Prostate gland (tissue), 2 donors: ENCODE measurements at places on chromosomes 16 and 17. TPM values are rescaled to one million over a fixed set of nuclear protein-coding genes. Genes with fewer than 3 reads are reported as not detected.

DNA sequence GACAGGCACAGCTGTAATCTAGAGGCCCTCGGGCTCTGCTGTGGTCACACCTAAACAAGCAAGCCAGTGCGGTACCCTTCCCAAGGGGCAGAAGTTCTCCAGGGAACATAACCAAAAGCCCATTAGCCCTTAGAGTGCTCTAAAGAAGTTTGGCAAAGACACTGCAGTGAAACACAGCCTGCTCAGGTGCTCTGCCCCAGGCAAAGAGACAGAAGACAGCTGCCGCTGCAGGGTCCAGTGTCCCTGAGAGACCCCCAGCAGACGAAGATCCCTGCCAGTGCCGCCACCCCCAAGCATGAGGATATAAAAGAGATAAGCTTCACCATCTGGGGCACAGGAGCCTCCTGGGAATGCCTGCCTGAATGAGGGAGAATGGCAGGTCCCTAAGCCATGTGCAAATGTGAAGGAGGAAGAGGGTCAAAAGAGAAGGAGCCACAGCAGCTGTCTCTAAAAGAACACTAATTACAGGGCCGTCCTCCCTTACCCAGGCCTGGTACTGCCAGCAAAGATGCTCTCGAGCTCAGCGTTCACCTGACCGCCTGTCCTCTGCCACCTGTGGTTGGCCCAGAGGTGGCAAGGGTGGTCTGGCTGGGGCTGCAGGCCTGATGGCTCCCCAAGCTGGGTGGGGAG, 29.7 kb downstream of the CUEDC1 start:
- DNase-seq = no peak

Gene CCDC200
- 2.7 TPM for total RNA-seq

- no peak for DNase-seq
Measured at GRCh38 chr16:86626966-86627365, 48.6 kb downstream of the FOXL1 start.

- no peak for DNase-seq
Measured at GRCh38 chr16:63841271-63841670, 1280.6 kb downstream of the CDH11 start.

- DNase-seq = no peak
Measured at GRCh38 chr17:38544839-38545209, 60.9 kb downstream of the SRCIN1 start.

GRCh38 chr16:8655184-8655717, 19.2 kb upstream of the ABAT start:
- DNase-seq = no peak

GRCh38 chr17:31431852-31432658, 40.6 kb downstream of the RAB11FIP4 start:
- no peak for DNase-seq
